Lower leg skin (tissue), 4 donors: ENCODE measurements at places on chromosomes 2 and 18. TPM values are rescaled to one million over a fixed set of nuclear protein-coding genes. Genes with fewer than 3 reads are reported as not detected.

DNA sequence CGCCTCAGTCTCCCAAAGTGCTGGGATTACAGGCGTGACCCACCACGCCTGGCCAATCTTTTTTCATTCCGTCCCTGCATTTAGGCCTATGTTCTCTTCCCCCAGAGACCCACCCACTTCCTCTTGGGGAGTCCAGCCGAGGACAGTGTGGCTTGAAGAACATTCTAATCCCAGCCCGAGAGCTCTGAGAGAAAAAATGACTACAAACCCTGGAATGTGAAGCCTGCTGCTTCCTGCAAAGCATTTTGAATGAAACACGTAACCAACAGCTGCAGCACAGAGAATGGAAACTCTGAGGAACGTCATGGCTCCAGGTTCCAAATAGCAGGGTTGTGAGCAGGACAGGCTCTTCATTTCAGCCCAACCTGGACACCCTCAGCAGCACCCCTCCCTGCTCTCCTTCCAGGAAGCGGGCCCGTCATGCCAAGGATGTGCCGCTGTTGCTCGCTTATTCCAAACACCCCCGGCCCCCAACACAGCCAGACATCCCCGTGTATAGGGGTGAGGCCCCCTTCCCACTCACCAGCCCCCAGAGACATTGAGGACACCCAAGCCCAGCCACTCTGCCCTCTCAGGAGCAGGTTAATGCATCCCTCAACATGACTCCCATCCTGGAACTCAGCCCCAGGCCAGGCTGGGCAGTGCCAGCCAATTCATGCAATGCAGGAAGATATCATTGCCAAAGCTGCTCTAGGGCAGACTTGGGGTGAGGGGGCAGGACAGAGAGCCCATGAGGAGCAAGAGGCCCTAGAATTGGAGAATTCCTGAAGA is 139.8 kb downstream of the ZFP36L2 start:
- DNase-seq: peak; percentile 86

GRCh38 chr2:105886687-105887086 is 142.0 kb downstream of the NCK2 start:
- no peak for DNase-seq

GRCh38 chr2:16181062-16181740 is 240.9 kb downstream of the MYCN start:
- DNase-seq: no peak

DNA sequence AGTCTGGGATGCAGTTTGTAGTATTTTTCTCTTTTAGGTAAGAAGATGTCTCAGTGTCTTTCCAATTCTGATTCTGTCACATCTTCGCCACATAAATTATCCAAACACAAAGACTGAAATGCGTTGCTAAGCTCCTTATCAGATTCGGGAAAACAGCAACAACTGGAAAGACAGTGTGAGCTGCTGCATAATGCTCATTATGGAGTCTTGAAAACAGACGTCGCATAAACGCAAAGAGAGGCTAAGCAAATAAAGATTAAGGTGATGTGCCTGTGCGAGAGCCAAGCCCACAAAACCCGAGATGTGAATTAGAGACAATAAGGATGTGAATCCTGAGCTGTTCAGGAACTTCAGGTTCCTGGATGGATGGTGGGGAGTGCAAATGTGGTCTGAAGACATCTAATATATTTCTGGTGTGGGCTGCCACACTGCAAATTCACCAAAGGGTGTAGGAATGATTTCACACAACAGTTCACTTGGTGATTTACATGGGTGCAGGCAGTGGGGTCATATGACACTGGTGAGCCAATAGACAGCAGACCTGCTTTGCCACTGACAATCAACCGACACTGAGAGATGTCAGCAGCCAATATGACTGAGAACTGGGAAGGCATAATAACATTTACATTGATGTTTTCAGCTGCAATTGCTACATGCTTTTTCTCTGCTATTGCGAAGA is 195.8 kb downstream of the MTX2 start:
- DNase-seq: no peak

GRCh38 chr2:25309402-25309801 is 32.3 kb downstream of the DNMT3A start:
- no peak for DNase-seq

DNA sequence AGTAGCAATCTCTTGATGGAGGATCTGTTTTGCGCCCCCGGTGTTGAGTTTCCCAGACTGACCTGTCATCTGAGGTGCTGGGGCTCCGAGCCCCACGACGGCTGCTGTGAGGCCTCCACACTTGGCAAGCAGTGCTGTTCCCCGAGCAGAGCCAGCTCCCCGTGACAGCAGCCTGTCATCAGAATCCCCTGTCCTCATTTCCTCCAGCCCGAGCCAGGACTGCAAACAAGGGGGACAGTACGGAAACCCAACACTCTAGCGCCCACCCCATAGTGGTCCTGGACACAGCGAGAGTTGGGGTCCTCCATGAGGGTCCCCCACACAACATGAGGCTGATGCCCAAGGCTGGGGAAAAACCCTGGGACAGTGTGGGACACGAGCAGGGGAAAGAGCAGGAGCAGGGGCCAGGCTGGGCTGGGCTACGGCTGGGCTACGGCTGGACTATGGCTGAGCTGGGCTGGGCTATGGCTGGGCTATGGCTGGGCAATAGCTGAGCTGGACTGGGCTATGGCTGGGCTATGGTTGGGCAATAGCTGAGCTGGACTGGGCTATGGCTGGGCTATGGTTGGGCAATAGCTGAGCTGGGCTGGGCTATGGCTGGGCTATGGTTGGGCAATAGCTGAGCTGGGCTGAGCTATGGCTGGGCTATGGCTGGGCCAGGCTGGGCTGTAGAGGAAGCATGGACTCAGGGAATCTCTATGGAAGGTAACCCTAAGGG is 1.5 kb upstream of the KLHL30 start:
- DNase-seq: no peak

DNA sequence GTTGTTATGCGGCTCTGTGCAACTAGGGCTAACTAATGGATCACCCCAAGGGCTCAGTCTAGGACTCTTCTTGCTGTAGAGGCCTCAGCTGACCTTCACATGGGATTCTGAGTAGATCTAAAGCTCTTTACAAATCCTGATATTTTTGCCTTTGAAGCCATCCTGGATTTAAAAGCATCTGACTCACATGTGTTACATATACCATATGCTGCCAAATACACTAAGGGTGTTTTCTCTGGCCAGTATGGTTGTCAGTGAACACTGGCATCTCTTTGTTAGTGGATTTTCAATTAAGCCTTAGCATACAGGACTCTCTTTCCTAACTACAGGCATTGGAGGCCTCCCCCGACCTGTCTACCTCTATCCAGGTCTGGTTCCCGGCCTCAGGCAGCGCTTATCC is 992.8 kb upstream of the FANCL start:
- no peak for DNase-seq

- no peak for DNase-seq
Observed at GRCh38 chr2:178976351-178976750, 73.6 kb downstream of the CCDC141 start.

GRCh38 chr2:153543635-153544071 is 65.1 kb upstream of the RPRM start:
- DNase-seq: no peak

DNA sequence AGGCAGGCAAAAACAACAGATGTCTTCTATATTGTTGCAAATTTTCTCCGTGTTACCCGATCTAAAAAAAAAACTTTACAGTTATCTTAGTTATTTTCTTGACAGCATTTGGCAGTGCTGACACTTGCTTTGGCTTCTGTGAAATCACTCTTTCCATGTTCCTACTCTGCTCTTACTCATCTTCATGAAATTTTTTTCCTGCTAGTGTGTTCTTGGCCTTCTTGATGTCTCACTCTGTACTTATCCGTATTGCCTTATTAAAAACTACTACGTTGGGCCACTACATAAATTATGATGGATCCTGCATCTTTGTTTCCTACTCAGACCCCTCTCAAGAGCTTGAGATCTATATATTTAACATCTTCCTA is 134.4 kb downstream of the IKZF2 start:
- DNase-seq: no peak

DNA sequence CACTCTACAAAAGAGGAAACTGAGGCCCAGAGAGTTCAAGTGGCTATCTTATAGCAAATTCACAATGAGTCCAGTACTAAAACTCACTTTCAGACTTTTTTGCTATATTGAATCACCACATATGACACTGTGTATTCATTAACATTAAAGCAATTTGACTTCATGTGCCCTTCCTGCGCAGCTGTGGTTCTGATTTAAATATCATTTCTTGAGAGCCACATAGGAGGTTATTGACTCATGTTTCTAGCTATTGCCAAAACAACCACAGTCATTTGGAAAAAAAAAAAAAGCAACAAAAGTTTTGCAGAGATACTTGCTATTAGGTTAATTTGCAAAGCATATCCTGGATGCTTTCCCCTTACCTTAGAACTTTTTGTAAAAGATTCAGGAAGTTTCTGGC is 341.2 kb downstream of the PIK3C3 start:
- DNase-seq: no peak

- DNase-seq: no peak
Observed at GRCh38 chr2:189171956-189172609, 7.5 kb downstream of the COL5A2 start.

GRCh38 chr18:74507927-74508326 is 11.8 kb downstream of the CNDP2 start:
- DNase-seq: peak; percentile 34

- no peak for DNase-seq
Observed at GRCh38 chr2:127857265-127857808, 618 bp downstream of the POLR2D start.

The HOXD10 gene
- 1.4 TPM for total RNA-seq

The SP100 gene
- 74.6 TPM for total RNA-seq

The LINC00305 gene
- not detected for total RNA-seq

The CNGA3 gene
- not detected for total RNA-seq

The CPS1 gene
- 5.1 TPM for total RNA-seq

The DGUOK gene
- 51.6 TPM for total RNA-seq

The MLPH gene
- 37.9 TPM for total RNA-seq

The KCNG2 gene
- total RNA-seq: not detected

The AMER3 gene
- total RNA-seq: not detected

The FAM161A gene
- 1.7 TPM for total RNA-seq
